Small intestine (tissue), 16 donors: ENCODE measurements at places on chromosomes 7 and 10. TPM values are rescaled to one million over a fixed set of nuclear protein-coding genes. Genes with fewer than 3 reads are reported as not detected.

The ZPBP gene
- polyA plus RNA-seq: not detected

The SAMD9 gene
- 4.4 TPM for polyA plus RNA-seq

GRCh38 chr10:31771331-31771831, 157.2 kb downstream of the ARHGAP12 start:
- no peak for DNase-seq

DNA sequence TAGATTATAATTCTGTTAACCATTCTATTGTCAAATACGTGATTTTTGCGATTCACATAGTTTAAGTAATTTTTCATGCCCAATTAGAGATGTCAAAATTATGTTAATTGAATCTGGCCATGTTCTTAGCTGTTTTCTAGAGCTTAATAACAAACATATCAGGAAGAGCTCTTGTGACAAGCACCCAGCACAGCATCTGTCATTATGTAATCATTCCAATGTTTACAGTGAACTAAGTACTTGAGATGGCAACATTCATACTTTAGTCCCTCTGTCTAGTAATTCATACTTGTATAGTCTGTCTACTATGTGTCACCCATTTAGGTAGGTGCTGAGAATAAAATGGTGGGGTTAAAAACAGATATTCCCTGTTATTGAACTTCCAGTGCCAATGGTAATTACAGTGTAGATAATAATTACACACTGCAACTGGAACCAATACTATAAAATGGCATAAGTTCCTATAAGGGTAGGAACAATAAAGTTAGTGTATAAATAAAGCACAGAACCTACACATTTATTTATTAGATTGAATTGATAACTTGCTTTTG, 55.2 kb downstream of the ZEB1 start:
- DNase-seq: no peak

DNA sequence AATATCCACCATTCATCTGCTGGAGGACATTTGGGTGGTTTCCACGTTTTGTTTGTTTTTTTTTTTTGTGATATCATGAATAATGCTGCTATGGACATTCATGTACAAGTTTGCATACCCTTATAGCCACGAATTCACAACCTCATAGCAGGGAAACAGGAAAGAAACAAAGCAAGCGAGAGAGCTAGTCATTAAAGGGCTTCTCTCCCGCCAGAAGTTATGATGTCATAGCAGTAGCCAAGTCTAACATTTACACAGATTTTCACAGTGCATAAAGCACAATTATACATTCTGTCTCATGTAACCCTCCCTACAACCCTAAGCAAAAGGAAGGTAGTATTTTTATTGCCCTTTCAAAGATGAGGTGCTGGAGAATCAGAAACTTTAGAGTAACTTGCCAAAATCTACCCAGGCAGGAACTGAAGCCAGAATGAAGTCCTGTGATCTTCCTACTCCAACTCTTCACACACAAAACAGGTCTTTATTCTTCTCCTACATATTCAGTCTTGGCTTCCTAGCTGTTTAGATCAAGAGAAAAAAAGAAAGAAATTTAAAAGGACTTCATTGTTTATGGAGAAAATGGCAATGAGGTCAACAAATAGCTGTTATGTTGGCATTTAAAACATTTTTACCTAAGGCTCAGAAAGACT, 33.9 kb upstream of the GPAM start:
- no peak for DNase-seq
